ENCODE measurements at places on chromosomes 4 and X.

DNA sequence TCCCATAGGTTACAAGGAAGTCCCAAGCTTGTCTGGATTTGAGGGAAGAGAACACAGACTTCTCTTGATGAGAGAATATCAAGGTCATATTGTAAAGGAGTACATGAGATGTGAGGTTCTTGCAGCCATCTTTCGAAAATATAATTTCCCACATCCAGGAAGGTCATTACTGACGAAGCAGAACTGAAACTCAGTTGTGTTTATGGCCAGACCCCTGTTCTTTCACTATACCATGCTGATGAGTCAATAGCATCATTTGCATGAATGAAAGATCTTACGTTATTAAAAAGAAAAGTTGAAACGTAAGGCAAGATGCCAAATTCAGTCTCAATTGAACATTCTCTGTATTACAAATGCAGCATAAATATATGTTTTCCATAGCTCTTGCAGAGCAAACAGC, 14.2 kb upstream of the CCDC149 start:
- no peak for DNase-seq

GRCh38 chr4:41665636-41666207, 82.8 kb downstream of the PHOX2B start:
- peak; percentile 67 for DNase-seq

DNA sequence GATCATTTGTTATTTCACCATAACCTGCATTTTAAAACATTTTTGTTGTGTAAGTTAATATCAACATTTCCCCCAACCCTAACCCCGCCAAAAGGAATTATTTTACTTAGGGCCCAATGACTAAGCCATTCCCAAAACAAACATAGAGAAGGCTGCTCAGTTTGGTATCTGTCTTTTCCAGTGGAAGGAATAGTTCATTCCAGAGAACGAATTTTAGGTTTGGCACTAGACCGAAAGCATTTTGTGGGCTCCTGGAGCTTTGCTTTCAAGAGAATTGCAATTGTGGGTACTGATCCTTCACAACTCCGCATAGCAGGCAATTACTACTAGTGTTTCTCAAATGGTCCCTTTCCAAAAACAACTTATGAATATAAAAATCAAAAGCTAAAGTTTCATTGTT, 226.7 kb upstream of the MAD2L1 start:
- no peak for DNase-seq

GRCh38 chr4:123206016-123206415, 190.6 kb upstream of the SPRY1 start:
- DNase-seq: no peak

GRCh38 chrX:55167901-55168300, 52.2 kb upstream of the PAGE5 start:
- DNase-seq: no peak

GRCh38 chr4:100819505-100819904, 301.7 kb upstream of the EMCN start:
- no peak for DNase-seq

DNA sequence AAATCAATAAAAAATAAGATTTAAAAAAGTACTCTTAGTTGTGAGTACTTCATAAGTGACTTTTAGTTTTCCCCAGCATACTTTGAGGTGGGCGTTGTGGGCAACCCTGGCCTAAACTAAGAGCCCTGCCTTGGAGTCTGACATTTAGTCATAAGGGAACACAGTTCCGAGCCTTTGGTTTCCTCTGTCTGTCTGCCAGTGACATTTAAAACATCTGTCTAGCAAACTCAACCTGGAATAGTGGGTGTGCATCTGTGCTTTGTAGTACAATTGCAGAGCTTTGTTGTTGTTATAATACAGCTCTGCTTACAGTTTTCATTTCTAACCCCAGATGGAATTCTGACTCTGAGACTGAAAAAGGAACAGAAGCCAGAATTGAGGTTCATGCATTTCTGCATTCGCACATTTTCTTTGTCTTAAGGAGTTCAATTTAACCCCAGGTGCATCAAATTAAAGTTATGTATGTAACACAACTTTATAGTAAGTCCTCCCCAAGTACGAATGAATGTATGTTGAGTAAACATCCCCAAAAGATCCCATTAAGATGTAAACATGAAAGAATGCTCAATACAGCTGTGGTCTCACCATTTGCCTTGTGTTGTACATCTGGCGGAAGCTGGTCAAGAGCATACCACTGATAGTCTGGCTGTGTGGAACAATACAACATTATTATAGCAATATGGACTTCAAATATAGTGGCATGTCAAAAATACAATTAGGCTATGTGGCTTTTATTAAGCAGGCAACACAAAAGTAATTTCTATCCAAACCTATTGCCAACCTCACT, 25.9 kb downstream of the TNIP3 start:
- no peak for DNase-seq

GRCh38 chrX:138723301-138723700, 11.8 kb upstream of the FGF13 start:
- DNase-seq: no peak

GRCh38 chr4:88822034-88822789, 124.6 kb upstream of the NAP1L5 start:
- DNase-seq: no peak

DNA sequence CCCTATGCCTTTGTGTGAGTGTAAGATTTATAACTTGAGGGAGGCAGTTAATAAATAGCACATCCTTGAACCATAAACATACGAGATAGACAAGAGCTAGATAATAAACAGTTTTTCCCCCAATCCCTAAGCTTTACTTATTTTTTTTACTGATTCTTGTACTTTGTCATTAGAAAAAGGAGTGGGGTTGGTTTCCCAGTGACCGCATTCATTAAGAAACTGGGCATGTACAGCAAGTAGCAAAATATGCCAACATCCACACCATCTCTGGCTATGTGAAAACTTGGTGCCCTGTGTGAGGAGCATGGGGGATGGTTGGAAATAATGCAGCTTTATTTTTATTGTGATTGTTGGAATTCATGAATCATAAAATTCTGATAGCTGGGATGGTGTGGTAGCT, 176.2 kb downstream of the CBR4 start:
- DNase-seq: no peak

DNA sequence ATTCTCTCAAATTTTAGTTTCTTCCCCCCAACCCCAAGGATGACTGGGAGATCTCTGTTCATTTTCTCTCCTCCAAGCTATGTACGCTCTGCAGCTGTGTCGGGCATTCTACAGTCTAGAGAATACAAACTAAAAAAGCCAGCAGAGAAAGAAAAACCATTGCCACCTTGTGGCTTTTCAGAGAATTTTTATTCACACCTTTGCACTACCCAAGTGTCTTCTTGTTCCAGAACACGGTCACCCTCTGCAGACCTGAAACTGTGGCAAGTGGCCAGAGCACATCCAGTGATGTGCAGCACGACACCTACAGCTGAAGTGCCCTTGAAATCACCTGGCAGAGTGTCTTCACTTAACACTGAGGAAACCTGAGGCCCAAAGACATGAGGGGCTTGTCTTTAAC, 68.6 kb downstream of the CHST7 start:
- no peak for DNase-seq

DNA sequence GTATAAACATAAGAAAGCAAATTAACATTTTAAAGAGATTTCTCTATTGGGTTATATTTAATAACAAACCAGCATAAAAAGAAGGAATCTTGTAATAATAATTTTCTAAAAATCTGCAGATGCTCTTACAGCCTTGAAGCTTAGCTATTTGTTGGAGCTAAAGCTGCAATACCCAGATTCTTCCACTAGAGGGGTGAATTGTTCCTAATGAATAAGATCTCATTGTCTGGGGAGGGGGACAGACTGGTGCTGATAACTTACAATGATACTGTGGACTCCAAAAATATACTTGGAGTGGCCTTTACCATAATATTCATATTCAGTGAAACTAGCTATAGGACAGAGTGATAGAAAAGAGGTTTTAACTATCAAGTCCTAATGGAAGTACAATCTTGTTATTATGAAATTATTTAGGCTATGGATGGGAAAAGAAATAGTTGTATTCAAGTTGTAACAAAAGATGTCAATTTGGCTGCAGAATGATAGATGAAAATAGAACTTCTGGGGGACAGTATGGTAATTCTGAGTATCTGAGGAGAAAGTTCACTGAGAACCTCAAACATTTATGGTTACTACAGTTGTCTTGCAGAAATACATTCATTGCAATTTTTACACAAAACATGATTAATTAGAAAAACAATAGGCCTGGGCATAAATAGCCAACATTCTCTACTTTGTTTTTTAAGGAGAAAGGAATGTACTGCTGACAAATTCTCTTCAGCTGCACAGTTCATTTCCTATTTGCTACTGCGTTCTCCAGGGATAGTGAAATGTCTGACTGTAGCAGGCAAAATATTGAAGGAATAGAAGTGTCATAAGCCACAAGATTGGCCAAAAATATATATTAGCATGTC, 443.3 kb downstream of the GBA3 start:
- DNase-seq: peak; percentile 39

GRCh38 chr4:100780126-100780525, 262.3 kb upstream of the EMCN start:
- DNase-seq: no peak

GRCh38 chr4:127182687-127183086, 450.1 kb upstream of the INTU start:
- no peak for DNase-seq

DNA sequence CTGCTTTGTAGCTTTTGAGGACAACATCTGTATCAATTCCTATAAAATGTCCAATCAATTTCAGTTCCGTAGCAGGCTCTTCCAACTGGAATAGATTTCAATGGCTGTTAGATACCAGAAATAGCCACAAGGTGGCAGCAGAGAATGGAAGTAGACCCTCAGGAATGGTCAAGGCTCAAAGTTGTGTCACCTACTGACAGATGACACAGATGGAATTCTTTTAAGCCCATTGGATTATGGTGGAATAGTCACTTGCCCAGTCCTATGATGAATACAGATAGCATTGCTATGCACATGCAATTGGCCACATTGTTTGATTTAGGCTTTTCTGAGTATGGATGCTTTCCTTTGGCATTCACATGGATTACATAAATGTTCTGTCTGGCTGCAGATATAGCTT, 130.4 kb upstream of the RADX start:
- DNase-seq: peak; percentile 1

DNA sequence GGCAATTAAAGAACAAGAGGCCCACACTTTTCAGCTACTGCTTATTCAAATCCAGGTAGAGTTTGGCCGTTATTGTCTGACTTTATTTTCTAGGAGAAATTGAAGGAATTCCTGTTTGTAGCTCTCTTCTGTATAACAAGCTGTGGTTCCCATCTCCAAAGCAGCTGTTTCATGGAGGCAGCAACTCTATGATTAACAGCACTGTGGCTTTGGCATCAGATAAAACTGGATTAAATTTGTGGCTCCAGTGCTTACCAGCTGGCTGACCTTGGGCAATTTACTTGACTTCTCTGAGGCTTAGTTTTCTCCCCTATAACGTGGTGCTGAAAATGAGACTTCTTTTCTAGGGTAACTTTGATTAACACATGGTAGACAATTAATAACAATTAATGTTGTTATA, 28.1 kb downstream of the SLC30A9 start:
- DNase-seq: no peak

GRCh38 chr4:164866817-164867490, 10.0 kb upstream of the APELA start:
- no peak for DNase-seq

DNA sequence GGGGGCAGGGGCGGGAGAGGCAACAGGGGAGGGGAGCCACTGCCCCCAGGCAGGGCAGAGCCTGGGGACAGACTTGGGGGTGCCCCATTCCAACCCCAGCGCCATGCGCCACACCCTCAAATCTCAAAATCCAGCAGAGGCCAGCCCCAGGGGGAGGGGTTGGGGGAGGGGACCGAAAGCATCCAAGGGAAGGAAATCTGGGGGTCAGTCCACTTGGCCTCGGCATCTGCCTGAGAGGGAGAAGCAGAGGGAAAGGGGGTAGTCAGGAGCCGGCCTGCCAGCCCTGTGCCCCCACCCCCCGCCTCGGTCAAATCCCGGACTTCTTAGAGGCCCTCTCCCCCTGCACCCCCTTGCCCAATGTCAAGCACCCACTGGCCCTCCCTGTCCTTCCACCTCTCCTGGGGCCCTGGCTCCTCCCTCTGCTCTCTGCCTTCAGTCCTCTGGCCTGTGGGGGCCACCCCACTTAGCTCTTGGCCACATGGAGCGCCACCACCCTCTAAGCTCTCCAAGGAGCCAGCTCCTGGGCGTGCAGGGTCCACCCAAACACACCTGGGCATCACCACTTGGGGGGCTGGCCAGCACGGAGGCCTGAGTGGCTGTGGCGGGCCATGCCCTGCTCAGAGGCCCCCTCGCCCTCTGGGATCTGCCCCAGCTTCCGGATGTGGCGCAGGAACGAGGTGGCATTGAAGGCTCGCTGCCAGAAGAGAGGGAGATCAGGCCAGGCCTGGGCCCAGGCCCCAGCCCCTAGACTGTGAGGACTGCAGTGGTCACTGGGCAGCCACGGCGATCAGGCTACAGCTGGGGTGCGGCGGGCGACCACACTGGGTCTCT, 3.5 kb downstream of the PNCK start:
- DNase-seq: no peak

DNA sequence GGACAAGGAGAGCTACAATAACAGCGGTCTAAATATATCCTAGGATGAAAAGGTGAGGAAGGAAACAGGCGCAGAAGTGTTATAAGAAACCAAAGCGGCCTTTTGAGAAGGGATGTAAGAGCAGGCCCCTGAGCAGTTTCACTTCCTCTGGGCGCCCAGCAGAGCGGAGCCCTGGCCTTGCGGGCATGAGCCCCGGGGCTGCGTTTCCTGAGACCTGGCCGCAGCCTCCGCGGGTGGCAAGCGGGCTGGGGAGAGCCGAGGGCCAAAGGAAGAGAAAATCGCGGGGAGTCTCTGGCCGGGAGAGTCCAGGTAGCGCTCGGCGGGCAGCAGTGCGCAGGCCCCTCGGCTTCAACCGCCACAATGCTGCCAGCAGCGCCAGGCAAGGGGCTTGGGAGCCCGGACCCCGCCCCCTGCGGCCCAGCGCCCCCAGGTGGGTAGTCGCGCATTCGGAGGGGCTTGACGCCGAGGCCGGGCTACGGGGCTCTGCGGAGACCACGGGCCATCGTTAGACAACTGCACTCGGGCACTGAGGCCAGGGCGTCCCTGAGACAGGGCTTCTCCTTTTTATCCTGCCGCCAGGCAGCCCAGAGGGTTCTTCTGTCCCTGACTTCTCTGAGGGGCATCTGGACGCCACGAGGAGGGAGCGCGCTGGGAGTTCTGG, at the start of gene BANK1:
TSS of gene BANK1 (plus strand) at position 210 of the 661 bp plus-strand sequence. CDS start at position 361, 151 bp downstream.
- DNase-seq: no peak
